ENCODE measurements at places on chromosomes 7 and 10. TPM values are rescaled to one million over a fixed set of nuclear protein-coding genes. Genes with fewer than 3 reads are reported as not detected.

GRCh38 chr10:116864436-116864835, 15.1 kb downstream of the ENO4 start:
- no peak overlapping the region for H3K27ac ChIP-seq
- DNase-seq, result no peak
- no peaks in the 10 kb centered on the region for H3K4me1 ChIP-seq
- H3K4me3 ChIP-seq, result no peak overlapping the region

- DNase-seq, result no peak
- peaks cover 8% of the 10 kb centered on the region for H3K27me3 ChIP-seq
- no peaks in the 10 kb centered on the region for H3K36me3 ChIP-seq
- H3K4me1 ChIP-seq, result no peaks in the 10 kb centered on the region
- no peak overlapping the region for H3K27ac ChIP-seq
Measured at GRCh38 chr7:158556721-158557440, 30.7 kb downstream of the PTPRN2 start.

DNA sequence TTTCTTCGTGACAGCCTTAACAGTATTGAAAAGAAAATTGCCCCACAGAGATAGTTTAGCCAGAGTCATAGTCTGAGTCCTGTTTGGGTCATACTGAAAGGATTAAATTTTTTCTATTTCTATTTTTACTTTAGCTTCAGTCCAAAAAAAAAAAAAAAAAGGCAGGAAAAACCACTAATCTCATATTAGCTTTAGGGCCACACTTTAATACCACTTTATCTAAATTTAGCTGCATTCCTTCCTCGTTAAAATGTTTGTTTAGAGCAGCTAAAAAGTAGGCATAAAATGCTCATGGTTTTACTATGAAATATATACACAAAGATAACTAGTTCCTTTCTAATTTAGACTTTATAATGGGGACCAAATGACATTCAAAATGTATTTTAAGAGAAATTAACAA, 216.5 kb upstream of the TMEM196 start:
- H3K4me3 ChIP-seq, result no peak overlapping the region
- H3K27ac ChIP-seq, result no peak overlapping the region
- no peaks in the 10 kb centered on the region for H3K36me3 ChIP-seq
- no peaks in the 10 kb centered on the region for H3K27me3 ChIP-seq
- peaks cover 1% of the 10 kb centered on the region for H3K4me1 ChIP-seq
- no peak for DNase-seq

- H3K4me1 ChIP-seq, result peaks cover 14% of the 10 kb centered on the region
- H3K4me3 ChIP-seq, result no peak overlapping the region
- no peaks in the 10 kb centered on the region for H3K27me3 ChIP-seq
- no peak for DNase-seq
- no peak overlapping the region for H3K27ac ChIP-seq
- H3K36me3 ChIP-seq, result no peaks in the 10 kb centered on the region
Measured at GRCh38 chr10:53491774-53492173, 719.2 kb upstream of the MBL2 start.

The LLCFC1 gene
- not detected for total RNA-seq

GRCh38 chr10:44981172-44982113, 2.8 kb upstream of the DEPP1 start:
- H3K4me3 ChIP-seq, result no peak overlapping the region
- DNase-seq, result no peak
- H3K27ac ChIP-seq, result peak overlapping the region; percentile 84
- H3K4me1 ChIP-seq, result peaks cover 58% of the 10 kb centered on the region

DNA sequence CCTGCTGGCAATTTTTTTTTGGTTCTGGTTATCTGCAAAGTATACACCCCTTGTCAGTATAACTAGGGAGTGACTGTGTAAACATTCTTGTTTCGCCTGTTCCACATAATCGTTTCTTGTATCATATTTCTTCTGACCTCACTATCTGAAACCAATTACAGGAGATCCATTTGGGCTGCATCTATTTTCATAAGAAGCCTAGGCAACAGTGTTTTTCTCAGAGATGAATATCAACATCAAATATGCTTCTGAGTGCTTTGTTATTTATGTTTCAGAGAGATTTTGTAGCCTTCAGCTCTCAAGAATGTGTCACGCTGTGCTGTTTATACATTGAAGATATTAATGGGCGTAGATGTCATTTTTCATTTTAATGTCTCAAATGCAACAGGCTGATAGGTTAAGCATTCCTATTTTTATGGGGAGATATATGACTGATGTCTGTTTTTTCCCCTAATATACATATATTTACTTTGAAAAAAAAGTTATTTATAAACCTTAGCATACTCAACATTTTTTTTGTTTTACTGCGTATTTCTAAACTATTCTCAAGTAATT, 115.5 kb downstream of the FOXP2 start:
- no peaks in the 10 kb centered on the region for H3K36me3 ChIP-seq
- H3K4me1 ChIP-seq, result peaks cover 51% of the 10 kb centered on the region
- H3K27me3 ChIP-seq, result no peaks in the 10 kb centered on the region

DNA sequence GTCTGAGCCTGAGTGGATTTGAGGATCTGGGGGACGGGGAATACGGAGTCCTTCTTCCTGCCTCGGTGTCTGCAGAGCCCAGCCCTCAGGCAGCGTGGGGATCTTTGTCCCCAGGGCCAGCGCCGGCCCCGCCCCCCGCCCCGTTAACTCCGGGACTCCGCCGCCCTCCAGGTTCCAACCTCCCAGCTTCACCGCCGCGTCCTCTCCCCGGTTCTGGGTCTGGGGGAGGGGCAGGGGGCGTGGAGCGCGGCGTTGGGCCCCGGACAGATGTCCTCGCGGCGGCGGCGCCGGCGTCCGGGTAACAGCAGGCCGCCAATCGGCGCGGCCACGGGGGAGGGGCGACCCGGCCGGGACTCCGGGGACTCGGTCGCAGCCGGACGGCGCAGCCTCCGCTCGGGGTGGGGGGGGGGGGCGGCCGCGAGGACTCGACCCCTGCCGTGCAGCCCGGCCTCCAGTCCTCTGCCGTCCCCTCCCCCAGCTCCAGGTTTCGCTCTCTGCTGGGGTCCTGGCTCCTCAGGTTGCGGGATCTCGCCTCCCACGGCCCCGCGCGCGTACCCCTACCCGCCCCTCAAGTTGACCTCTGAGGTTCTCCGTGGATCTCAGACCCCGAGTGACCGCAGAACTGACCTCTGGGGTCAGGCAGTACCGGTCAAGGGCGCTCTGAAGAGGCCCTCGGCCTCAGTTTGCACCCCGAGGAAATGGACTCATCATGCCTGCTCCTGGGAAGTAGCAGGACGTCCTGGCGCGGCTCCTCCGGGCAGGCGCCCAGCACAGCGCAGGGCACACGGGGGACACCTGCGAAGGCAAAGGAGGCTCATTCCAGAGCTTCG, 2.3 kb upstream of the ELFN1 start:
- H3K4me3 ChIP-seq, result peak overlapping the region; percentile 79
- no peak overlapping the region for H3K27ac ChIP-seq
- peaks cover 9% of the 10 kb centered on the region for H3K4me1 ChIP-seq
- H3K27me3 ChIP-seq, result peaks cover 51% of the 10 kb centered on the region
- DNase-seq, result peak; percentile 24

DNA sequence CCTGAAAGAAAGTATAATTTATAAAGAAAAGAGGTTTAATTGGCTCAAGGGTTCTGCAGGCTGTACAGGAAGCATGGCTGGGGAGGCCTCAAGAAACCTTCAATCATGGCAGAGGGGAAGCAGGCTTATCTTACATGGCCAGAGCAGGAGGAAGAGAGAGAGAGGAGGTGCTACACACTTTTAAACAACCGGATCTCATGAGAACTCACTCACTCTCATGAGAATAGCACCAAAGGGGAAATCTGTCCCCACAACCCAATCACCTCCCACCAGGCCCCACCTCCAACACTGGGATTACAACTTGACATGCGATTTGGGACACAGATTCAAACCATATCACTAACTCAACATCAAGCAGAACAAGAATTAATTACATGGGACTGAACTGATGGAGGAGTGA, 6.9 kb upstream of the ZNF485 start:
- no peaks in the 10 kb centered on the region for H3K4me1 ChIP-seq
- no peaks in the 10 kb centered on the region for H3K36me3 ChIP-seq
- peaks cover 21% of the 10 kb centered on the region for H3K27me3 ChIP-seq
- H3K27ac ChIP-seq, result no peak overlapping the region

- H3K4me3 ChIP-seq, result no peak overlapping the region
- DNase-seq, result no peak
- no peaks in the 10 kb centered on the region for H3K27me3 ChIP-seq
Measured at GRCh38 chr10:101888251-101888949, 44.8 kb upstream of the KCNIP2 start.

The FKBP9 gene
- 208 TPM for total RNA-seq

- peak overlapping the region; percentile 79 for H3K27ac ChIP-seq
- no peaks in the 10 kb centered on the region for H3K27me3 ChIP-seq
- H3K36me3 ChIP-seq, result no peaks in the 10 kb centered on the region
Measured at GRCh38 chr10:28833313-28833712, 156.0 kb downstream of the BAMBI start.

GRCh38 chr10:131726076-131726880, 174.5 kb upstream of the PPP2R2D start:
- H3K36me3 ChIP-seq, result no peaks in the 10 kb centered on the region
- H3K4me1 ChIP-seq, result peaks cover 44% of the 10 kb centered on the region
- H3K4me3 ChIP-seq, result peak overlapping the region; percentile 63
- peaks cover 8% of the 10 kb centered on the region for H3K27me3 ChIP-seq
- peak; percentile 63 for DNase-seq
- peak overlapping the region; percentile 88 for H3K27ac ChIP-seq

DNA sequence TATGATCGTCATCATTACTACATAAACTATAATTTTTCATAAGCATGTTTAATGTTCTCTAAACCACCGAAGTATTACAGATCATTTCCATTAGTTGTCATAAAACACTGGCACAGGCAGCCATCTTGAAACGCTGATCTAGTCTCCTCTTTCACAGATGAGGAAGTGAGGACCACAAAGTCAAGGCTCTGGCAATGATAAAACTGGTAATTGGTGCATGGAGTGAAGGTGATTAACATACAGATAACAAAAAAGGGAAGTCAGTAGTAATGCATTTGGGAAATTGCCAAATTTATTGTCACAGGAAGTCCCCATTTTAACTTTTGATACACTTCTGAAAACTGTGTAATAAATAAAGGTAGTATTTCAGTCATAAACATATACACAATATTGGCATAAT, 49.3 kb downstream of the FBXL13 start:
- H3K27me3 ChIP-seq, result no peaks in the 10 kb centered on the region
- no peak overlapping the region for H3K4me3 ChIP-seq
- peaks cover 19% of the 10 kb centered on the region for H3K36me3 ChIP-seq
- H3K4me1 ChIP-seq, result no peaks in the 10 kb centered on the region

The BRAT1 gene
- total RNA-seq, result 47.6 TPM

DNA sequence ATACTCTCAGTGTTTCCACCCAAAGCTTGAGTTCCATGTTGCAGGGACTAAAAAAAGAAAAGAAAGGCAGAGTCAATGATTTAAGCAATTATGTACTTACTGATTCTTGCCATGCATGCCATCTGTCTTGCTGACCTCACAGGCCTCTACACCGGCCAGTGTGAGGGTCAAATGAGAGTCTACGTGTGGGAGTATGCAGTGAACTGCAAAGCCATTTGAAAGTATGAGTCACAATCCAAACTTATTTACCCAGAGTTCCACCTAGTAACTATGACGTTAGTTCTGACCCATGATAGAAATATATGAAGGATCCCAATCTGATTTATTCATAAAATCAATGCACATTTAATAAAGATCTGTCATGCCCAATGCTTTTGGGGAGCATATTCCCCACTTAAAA, 26.5 kb downstream of the PDE1C start:
- no peak overlapping the region for H3K27ac ChIP-seq
- no peak overlapping the region for H3K4me3 ChIP-seq
